NT2/D1 (cell line): ENCODE measurements at places on chromosomes 5 and 9.
A peak's percentile ranks its signal among the peaks of the same experiment; 100 is the strongest.

DNA sequence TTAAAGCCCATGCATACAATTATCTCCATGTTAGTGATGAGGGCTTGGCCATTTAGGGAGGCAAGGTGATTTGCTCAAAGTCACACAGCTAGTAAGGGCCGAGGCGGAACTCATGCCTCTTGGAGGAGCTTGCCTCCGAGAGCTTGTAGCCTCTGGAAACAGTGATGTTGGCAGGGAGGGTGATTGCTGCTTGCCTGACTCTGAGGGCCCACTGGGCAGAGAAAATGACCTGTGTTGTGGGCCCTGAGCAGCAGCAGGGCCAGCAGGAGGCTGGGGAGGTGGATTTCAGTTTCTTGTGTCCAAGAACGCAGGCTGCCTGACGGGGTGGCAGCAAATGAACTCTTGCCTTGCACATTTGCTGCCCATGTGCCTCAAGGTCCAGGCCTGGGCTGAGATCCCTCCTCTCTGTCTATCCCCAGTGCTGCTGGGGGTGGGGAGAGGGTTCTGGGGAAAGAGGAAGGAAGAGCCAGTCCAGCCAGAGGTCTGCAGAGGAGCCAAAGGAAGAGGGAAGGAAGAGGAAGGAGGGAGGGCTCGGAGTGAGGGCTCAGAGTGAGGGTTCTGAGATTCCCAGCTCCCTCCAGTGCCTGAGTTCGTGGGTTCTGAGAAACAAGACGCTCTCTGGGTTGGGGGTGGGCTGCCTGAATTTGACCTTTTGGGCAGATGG is 16.2 kb upstream of the PTGS1 start:
- DNase-seq, result no peak

GRCh38 chr5:10556893-10557746 is 6.8 kb upstream of the ANKRD33B start:
- no peak for DNase-seq

- DNase-seq, result no peak
Measured at GRCh38 chr5:156920042-156920860, 42.8 kb downstream of the TIMD4 start.

DNA sequence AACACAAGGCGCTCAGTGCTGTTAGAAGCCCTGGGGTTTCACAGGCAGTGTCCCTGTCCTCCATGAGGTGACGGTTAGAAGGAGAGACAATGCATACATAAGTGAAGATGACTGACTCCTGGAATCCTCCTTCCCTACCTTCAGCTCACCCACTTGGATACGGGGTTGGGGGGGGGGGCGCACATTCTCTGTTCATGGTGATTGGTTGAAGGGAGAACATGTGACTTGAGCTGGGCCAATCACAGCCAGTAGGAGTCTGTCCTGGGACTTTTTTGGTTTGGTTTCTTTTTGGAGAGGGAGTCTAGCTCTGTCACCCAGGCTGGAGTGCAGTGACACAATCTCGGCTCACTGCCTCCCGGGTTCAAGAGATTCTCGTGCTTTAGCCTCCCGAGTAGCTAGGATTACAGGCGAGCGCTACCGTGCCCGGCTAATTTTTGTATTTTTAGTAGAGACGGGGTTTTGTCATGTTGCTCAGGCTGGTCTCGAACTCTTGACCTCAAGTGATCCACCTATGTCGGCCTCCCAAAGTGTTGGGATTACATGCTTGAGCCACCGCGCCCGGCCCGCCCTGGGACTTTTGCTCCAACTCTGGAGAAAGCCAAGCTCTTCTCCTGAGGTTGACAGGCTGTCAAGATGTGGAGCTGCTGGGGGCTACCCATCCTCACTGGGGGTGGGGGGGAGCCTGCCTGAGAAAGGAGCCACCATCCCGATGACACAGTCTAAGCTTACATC is 30.8 kb downstream of the SH3PXD2B start:
- no peak for DNase-seq

GRCh38 chr5:73497497-73498056 is 665 bp upstream of the BTF3 start:
- DNase-seq, result no peak

DNA sequence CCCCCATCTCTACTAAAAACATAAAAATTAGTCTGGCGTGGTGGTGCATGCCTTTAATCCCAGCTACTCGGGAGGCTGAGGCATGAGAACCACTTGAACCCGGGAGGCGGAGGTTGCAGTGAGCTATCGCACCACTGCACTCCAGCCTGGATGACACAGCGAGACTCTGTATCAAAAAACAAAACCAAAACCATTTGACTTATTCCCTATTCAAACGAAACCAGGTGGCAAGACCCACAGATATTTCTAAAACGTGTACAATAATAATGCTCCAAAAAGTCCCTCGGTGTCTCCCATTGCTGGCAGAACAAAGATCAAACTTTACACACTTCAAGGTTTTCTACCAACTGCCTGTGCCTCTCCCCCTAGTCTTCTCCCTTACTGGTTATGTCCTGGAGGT is 29.8 kb downstream of the HMGCR start:
- no peak for DNase-seq

DNA sequence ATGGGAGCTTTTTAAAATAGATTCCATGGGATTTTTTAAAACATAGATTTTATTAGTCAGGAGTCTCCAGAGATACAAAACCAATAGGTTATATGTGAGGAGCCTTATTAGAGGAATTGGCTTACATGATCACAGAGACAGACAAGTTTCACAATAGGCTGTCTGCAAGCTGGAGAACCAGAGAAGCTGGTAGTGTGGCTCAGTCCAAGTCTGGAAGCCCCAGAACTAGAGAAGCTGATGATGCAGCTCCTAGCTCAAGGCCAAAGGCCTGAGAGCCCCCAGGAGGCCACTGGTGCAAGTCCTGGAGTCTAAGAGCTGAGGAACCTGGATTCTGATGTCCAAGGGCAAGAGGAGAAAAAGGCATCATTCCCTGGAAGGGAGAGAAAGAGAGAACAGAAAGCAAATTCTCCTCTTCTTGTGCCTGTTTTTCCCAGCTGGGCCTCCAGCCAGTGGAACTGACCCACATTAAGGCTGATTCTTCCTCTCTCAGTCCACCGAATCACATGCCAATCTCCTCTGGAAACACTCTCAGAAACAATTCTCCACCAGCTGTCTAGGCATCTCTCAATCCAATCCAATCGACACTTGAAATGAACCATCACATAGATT is 59.3 kb downstream of the AHRR start:
- no peak for DNase-seq

DNA sequence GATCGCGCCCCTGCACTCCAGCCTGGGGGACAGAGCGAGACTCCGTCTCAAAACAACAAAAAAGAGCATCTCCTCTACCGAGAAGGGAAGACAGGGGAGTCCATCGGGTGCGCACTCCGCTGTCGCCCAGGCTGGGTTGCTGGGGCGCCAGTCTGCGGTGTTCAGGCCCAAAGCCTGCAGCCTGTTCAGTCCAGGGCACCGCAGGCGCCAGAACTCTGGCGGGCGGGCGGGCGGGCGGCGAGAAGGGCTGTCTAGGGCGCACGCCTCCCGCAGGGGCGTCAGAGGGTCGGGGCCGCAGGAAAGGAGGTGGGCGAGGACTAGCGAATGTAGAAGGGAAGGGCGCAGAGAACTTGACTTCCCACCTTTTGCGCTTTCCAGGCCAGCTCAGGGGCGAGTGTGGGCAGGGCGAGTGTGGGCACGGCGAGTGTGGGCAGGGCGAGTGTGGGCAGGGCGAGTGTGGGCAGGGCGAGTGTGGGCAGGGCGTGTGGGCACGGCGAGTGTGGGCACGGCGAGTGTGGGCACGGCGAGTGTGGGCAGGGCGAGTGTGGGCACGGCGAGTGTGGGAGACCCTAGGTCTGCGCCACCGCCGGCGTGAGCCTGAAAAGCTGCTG is 10.5 kb downstream of the PROP1 start:
- no peak for DNase-seq

- no peak for DNase-seq
Measured at GRCh38 chr5:35320029-35320428, 89.7 kb upstream of the PRLR start.

DNA sequence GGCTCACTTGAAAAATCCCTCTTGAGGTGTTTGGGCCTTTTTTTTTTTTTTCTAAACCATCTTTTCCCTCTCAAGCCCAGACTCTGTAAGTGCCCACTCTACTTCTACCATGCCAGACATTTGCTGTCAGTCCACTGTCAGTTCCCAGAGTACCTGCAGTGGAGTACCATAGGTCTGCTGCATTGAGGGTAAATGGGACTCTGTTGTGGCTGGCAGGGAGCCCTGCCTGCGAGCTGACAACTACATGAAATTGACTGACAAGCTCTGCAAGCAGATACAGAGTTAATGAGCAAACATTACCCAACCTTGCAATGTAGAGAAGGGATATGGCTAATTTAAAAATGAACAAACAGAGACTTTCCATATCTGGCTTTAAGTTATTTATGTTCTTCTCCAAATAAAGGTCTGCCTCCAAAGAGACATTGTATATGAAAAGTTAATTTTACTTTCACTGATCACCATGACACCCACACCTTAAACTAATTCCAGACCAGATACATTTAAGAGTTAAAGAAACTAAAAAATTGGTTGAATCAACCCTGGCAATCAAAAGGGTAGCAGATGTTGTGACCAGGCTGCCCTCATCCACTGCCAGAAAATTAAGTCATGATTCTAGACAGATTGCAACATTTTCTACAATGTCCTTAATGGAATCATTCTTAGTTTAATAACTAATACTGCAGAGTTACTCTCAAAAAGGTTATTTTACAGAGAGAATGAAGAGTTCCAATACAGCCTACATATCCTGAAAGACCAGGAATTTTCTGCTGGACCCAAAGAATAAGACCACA is 100.4 kb upstream of the PAM start:
- no peak for DNase-seq

DNA sequence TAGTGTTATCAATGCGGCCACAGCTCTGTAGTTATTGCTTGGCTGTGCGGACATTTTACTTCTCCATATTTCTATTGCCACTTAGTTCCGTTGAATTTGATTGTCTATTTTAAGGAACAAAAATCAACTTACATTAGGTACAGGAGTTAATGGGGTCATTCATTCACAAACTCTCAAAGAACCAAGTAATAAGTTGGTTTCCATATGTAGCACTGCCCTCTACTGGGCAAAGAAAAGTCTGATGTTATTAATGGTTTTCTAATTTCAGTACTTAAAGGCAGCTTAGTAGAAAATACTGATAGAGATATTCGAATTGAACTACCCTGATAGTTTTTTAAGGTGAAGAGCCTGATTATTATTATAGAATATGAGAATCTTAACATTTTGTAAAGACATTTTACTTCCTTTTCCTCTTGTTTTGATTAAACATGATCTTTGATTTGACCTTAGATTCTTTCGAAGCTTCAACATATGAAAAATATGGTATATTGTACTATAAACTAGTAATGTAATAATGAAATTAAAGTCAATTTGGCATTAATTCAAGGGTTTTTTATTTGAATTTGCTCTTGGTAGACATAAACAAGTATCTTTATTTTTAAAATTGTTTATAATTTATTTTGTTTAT is 119.5 kb upstream of the CTNND2 start:
- peak; percentile 30 for DNase-seq

- DNase-seq, result no peak
Measured at GRCh38 chr9:76153902-76154629, 240.2 kb downstream of the RFK start.

- no peak for DNase-seq
Measured at GRCh38 chr5:124669956-124670721, 76.3 kb downstream of the ZNF608 start.

- DNase-seq, result no peak
Measured at GRCh38 chr5:137867664-137868063, at the start of gene MYOT. MYOT (plus strand) TSS chr5:137867860; CDS start chr5:137870652, 2,792 bp downstream.

DNA sequence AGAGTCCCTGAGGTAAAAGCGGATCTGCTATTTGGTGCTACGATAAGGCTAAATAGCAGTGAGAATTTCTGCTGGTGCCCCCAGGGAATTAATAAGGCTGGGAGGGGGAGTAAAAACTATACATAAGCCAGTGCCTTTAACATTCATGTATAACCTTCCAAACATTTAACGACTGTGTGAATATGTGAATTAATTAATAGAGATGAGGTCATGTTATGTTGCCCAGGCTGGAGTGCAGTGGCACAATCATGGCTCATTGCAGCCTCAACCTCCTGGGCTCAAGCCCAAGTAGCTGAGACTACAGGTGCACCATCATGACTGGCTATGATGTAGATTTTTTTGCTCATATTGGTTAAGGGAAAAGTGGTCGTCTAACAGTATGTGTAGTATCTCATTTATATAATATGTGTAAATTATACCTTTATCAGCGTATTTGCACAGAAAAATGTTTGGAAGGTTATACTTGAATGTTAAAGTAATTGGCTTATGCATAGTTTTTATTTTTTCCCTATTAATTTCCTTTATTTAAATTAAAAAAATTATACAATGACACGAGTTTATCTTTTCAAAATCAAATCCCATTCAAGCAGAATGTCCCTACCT is 64.6 kb downstream of the EHMT1 start:
- DNase-seq, result no peak

DNA sequence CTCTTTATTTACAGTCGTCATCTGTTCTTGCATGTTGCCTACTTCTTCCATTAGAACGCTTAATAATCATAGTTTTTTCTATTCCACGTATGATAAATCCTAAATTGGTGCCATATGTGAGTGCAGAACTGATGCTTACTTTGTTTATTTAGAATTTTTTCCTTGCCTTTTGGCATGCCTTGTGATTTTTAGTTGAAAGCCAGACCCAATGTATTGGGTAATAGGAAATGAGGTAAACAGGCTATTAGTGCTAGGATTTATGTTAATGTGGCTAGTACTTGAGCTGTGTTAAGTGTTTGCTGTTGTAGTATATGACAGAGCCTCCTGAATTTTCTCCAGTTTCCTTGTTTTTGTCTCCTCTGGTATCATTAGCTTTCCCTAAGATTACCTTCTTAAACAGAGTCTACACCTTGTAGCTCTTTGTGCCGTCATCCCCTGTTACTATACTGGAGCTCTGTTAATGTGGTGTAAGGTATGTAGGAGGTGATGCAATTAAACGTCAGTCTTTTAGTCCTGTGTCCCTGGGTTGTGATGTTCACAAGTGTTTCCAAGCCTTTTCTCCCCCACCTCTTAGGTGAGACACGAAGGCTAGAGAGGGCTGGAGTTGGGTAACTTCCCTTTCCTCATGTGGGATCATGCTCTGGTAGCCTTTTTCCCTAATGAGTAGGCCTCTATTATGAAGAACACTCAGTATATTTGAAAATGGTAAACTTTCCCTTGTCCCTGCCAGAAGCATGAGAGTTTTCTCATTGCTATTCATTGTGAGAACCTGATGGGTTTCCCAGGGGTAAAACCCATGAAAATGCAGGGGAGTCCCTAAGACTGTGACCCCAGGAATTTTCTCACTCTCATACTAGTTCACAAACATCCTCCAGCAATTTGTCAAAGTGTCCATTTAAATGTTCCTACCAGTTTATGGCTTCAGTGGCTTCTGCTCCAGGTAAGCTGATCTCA is 21.2 kb downstream of the SPATA31D3 start:
- no peak for DNase-seq

- no peak for DNase-seq
Measured at GRCh38 chr9:132982458-132982857, 4.0 kb downstream of the GFI1B start.
